GF-D8 (cell line): ENCODE measurements at places on chromosomes 11 and 22.
A peak's percentile ranks its signal among the peaks of the same experiment; 100 is the strongest.

GRCh38 chr11:65288706-65289536, 25.7 kb upstream of the CDC42EP2 start:
- peak; percentile 23 for DNase-seq

DNA sequence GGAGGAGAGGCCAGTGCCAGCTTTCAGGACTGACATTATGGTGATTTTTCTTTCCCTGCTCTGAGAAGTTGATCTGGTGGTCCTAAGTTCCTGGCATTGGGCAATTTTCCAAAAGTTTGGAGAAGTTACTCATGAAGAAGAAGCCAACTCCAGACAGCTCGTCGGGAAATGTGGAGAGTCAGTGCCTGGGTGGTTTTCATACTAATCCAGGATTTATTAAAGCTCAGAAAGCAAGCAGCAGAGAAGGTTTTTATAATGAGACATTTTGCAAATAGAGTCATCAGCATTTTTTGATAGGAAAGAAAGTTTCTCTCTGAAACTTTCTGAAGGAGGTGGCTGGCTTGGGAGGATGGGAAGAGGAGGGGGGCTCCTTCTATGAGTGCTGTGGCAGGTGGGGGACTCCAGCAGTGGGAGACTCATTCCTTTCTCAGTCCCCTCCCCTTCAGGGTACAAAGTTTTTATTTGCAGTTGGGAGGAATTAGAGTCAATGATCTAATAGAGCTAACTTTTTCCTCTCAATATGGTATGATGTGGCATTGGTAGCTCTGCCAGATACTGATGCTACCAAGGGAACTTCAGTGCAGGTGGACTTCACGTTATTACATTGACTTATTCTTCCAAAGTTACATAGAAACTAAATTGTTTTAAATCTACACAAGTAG, 55.4 kb downstream of the LIF start:
- DNase-seq = no peak

- no peak for DNase-seq
These were observed 60.4 kb downstream of the SBF2 start for GRCh38 chr11:10233581-10233980.

GRCh38 chr11:9808943-9809342, 145.1 kb downstream of the SWAP70 start:
- no peak for DNase-seq

DNA sequence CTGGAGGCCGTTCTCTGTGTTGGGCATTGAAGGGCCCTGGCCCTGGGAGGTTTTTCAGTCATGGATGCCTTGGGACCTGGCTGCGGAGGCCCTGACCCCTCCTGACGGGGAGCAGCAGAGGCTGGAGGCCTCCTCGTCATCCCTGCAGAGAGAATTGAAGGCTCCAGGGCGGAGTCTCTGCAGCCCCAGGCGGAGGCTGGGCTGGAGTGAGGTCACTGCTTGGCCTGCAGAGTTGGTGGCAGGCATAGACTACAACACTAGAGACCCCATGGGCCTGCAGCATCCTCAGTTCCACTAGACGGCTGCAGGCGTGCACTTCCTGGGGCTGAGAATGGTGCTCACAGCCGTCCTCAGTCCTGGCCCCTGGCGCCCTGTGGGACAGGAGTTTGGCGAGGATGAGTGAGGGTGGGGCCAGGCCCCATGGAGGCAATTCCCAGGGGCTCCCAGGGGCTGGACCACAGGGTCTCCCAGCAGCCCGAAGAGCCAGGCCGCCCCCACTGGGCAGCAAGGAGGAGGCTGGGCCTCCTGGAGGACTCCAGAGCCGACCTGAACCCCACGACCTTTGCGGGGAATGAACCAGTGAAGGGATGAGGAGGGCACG, 1194.9 kb downstream of the BRD1 start:
- no peak for DNase-seq

- DNase-seq = no peak
These were observed 14.4 kb upstream of the FXYD2 start for GRCh38 chr11:117838901-117839300.
